NCI-H146 (cell line): ENCODE measurements at places on chromosomes 4 and X.
A peak's percentile ranks its signal among the peaks of the same experiment; 100 is the strongest.

DNA sequence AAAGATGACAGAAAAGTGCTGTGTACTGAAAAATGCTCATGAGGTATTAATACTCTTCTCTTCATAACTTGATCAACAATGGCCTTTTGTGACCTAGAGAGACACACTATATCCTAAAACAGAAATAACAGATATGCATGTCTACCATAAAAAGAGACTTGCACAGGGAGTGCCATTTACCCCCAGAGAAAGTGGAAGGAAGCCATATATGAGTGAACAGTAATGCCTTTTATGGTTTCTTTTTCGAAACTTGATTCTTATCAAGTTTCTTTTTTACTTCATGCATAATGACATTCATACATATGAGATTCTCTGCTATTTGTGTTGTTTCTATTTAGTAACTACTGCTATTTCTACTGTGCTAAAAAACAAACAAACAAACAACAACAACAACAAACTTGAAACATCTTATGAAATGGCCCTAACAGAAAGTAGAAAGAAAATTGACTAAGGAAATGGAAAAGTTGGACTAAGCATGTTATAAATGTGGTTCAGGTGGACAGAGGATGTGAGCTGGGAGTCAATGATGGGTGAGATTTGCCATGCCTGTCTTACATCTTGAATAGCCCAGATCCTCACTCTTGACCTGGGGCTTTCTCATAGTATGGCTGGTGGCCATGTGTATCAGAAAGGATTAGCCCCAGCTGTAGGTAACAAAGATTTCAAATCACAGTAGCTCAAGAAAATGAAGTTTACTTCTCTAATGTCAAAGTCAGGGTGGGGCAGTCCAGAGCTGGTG is 43.8 kb downstream of the GEMIN8 start:
- no peak for DNase-seq

DNA sequence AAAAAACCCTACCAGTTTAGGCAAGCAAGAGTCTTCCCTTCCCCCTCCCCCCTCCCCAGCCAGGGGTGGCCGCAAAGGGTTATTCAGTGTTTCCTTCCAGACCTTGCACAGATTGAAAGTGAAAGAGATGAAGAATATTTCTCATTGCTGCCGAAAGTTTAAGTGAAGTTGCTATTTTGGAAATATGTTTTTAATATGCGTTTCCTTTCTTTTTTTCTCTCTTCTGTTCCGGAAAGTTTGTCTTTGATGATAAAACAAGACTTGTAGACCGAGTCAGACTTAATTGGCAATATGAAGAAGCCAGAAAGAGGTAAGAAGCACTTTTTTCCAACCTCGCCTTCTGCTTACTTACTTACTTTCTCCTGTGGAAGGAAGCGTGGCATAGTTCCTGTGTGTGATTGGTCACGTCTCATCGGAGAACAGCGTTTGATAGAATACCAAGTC is 58.5 kb upstream of the CLCN4 start:
- DNase-seq = no peak

GRCh38 chrX:24149351-24150050 is at the start of gene ZFX:
Gene ZFX (plus strand): TSS chrX:24149729. CDS start chrX:24172743, 23,014 bp downstream.
- DNase-seq = peak; percentile 49

DNA sequence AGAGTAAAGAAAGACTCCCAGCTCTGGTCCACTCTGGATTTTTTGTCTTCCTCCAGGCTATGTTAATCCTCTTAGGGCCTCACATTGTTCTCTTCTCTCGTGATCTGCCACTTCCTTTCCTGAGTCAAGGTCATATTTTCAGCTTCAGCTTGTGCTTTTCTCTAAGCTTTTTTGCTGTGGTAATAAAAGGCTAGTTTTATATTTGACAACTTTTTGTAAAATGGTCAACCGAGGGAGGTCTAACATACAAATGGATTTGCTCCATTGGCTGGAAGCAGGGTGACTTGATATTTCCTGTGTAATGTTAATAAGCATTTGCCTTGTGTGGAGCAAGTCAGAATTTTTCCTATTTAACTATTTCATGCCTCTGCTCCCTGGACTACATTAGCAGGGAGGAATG is 239.7 kb downstream of the RAB28 start:
- DNase-seq = no peak

- DNase-seq = no peak
These were observed 106.4 kb downstream of the RTL5 start for GRCh38 chrX:72025236-72025770.

GRCh38 chr4:152805818-152806217 is 26.1 kb downstream of the ARFIP1 start:
- no peak for DNase-seq

DNA sequence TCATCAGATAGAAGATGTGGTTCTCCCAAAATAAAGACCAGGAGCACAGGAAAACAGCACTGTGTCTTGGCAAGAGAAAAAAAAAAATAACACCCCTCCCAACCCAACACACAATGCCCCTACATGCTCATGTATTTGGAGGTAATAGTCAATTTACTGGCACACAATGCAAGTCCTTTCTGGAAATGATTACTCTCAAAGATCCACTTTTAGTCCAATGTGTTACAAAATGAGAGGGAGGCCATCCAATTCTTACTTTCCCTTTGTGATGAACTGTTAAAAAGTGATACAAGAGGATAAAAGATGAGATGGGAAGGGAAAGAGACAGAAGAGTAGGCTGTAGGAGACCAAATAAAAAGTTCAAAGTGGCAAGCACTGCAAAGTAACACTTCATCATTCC is 180.3 kb upstream of the DKK2 start:
- DNase-seq = no peak

GRCh38 chr4:74962584-74962983 is 29.7 kb downstream of the PARM1 start:
- DNase-seq = no peak

- DNase-seq = no peak
These were observed 38.5 kb downstream of the MAGEB5 start for GRCh38 chrX:26254436-26254835.

DNA sequence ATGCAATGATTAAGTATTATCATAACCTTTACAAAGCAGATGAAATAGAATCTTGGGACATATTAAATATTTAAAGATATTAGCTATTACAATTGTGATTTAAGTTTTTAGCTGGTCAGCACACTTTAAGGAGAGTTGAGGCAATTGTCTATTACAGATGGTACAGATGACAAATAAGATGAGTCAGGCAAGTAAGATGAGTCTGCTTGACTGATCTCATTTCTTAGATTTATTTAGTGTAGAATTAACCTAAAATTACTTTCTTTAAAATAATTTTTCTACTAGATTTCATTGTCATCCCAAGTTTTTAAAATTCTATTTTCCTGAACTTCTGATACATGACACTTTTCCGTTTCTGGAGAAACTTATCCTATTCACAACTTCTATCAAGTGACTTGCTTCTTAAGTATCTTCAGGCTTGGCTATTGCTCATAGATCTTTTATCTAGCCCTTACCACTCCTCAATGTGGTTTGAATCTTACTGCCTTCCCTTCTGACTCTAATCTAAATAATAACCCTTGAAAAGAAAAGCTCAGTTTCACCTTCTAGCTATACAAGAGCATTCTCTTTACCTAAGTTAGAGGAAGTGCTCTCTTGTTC is 32.9 kb downstream of the CXCL1 start:
- DNase-seq = no peak

- no peak for DNase-seq
These were observed 175.7 kb upstream of the MXRA5 start for GRCh38 chrX:3522101-3522650.

GRCh38 chr4:114673306-114673705 is 74.7 kb downstream of the UGT8 start:
- no peak for DNase-seq

- DNase-seq = no peak
These were observed 48.1 kb upstream of the FAM9C start for GRCh38 chrX:13092455-13092941.

- DNase-seq = no peak
These were observed 22.8 kb upstream of the PPP2R2C start for GRCh38 chr4:6495296-6495590.

- DNase-seq = no peak
These were observed 1027.0 kb upstream of the ADGRL3 start for GRCh38 chr4:60173103-60173502.

DNA sequence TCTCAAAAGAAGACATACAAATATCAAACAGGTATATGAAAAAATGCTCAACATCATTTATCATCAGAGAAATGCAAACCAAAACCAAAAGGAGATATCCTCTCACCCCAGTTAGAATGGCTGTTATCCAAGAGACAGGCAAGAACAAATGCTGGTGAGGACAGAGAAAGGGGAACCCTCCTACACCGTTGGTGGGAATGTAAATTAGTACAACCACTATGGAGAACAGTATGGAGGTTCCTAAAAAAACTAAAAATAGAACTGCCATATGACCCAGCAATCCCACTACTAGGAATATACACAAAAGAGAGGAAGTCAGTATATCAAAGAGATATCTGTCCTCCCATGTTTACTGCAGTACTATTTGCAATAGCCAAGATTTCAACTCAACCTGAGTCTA is 83.5 kb downstream of the CDS1 start:
- no peak for DNase-seq

DNA sequence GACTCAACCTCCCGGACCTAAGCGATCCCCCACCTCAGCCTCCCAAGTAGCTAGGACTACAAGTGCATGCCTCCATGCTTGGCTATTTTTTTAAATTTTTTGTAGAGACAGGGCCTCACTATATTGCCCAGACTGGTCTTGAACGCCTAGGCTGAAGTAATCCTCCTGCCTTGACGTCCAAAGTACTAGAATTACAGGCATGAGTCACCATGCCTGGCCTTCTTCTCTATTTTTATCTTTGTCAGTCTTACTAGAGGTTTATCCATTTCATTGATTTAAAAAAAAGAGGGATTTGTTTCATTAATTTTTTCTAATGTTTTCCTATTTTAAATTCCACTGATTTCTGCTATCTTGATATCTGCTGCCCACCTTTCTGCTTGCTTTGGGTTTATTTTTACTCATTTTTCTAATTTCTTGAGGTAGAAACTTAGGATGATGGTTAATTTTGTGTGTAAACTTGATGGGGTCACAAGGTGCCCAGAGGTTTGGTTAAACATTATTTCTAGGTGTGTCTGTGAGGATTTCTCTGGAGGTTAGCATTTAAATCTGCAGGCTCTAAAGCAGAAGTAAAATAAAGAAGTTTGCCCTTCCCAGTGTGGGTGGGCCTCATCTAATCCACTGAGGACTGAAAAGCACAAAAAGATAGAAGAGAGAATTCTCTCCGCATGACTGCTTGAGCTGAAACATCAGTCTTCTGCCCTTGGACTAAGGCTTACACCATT is 116.2 kb upstream of the DCLK2 start:
- DNase-seq = no peak
